HL-60 (cell line): ENCODE measurements at places on chromosomes 4 and X.

- DNase-seq: no peak
Observed at GRCh38 chr4:81260443-81261101, 45.5 kb upstream of the PRKG2 start.

DNA sequence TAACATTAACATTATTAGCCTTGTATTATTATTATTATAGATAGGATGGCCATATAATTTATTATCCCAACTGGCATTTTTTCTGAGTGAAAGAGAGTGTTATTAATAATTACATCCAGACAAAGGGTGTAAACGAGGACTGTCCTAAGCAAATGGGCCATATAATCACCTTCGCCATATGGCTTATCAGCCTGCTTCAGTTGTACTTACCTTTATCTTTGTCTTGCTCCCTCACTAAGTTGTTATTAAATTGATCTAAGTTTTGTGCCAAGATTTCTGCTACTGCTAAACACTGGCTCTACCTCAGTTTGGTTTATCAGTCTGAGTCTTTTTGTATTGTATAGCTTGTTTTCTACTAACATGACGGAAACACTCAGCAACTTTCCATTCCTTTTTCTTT lies 76.9 kb downstream of the STIM2 start:
- DNase-seq: no peak

DNA sequence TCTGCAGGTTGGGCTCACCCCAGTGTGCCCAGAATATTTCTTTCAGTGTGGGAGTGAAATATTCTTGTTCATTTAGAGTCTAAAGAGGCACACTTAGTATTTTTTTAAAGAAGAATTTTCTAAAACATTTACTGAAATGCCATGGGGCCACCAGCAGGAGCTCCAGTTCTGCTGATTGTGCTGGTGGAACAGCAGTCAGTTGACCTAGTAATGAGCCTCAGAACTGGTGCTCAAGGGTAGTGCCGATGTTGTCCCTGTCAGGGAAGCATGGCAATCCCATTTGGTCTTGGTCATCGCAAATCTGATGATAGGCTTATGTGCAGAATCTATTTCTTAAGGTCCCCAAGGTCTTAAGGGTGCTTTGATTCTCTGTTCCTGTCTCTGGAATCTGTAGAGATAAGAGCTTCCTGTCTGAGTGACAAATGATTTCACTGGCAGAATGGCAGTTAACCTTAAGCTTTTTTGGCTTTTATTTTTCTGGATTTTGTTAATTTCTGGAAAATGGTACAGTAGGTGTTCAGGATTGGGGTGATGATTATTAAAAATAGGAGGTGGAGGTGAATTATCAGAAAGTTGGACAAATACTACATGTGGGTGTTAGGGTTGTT lies 31.3 kb downstream of the JADE1 start:
- no peak for DNase-seq

DNA sequence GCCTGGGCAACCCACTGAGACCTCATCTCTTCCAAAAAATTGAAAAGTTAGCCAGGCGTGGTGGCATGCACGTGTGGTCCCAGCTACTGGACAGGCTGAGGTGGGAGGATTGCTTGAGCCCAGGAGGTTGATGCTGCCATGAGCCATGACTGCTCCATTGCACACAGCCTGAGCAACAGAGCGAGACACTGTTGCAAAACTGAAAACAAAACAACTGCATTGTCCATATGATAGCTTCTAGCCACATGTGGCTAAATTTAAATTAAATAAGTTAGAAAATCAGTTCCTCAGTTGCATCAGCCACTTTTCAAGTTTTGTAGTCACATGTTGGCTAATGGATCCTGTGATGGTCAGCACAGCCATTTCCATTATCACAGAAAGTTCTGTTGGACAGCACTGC lies 67.9 kb downstream of the GAB1 start:
- DNase-seq: no peak

- DNase-seq: no peak
Observed at GRCh38 chrX:144327495-144327894, 443.6 kb downstream of the UBE2NL start.

- DNase-seq: no peak
Observed at GRCh38 chrX:151871244-151871643, 41.4 kb upstream of the MAGEA4 start.

- DNase-seq: no peak
Observed at GRCh38 chr4:182825786-182826185, 91.4 kb downstream of the DCTD start.

DNA sequence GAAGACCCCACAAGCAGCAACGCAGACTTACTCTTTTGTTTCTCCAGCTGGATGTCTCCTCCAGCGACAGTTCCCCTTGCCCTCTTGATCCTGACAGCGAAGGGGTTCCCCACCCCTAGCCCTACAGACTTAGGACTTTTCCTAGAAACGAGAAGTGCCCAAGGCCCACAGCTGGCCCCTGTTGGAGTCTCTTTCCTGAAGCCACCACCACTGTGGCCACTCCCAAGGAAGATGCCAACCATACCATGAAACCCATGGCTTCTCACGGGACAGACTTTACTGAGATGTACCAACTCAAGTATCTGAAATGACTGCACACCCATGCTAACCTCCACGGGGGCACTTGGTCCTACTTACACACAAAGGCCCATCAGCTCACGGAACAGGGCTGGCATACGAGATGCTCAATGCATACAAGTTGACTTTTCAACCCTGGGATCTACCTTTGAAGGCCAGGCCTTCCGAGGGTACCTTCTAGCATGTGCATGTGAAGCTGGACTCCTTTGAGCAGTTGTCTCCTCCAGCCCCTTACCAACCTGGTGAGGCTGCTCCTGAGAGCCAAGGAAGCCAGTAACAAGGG lies 924 bp upstream of the IRAK1 start:
- DNase-seq: no peak

GRCh38 chr4:149754526-149754925 lies 61.1 kb downstream of the IQCM start:
- no peak for DNase-seq

DNA sequence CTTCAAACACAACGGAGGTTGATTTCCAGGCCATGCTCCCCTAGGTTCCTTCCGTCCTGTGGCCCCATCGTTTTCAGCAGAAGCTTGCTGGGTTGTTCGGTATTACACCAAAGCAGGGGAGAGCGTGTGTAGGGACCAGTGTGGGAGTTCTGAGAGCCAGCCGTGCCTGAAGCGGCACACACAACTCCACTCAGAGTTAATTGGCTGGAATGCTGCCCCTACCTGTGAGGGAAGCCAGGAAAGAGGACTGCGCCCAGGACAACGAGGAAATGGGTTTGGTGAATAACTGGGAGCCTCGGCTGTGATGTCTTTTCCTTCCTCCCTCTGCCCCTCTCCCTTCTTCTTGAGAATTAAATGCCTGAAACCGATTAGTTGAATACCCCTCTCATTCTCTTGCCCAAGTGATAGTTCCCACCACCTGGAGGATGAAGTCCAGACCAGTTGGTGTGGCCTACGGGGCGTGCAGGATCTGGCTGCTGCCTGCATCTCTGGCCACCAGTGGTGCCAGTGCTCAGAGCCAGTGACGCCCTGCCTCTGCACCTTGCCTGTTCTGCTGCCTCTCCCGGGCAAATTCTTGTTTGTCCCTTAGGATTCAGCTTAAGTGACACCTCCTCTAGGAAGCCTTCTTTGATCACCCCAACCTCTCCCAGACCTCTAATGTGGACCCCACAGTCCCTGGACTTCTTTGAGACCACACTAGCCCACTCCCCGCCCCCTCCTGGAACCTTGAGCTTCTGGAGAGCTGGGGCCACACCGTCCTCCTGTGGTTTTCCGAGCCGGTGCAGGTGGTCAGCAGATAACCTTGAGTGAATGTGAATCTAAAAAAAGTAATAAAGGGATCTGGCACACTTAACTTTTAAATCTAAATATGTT lies 33.6 kb downstream of the TBC1D14 start:
- no peak for DNase-seq

- no peak for DNase-seq
Observed at GRCh38 chr4:175176710-175177109, 258.6 kb downstream of the ADAM29 start.

DNA sequence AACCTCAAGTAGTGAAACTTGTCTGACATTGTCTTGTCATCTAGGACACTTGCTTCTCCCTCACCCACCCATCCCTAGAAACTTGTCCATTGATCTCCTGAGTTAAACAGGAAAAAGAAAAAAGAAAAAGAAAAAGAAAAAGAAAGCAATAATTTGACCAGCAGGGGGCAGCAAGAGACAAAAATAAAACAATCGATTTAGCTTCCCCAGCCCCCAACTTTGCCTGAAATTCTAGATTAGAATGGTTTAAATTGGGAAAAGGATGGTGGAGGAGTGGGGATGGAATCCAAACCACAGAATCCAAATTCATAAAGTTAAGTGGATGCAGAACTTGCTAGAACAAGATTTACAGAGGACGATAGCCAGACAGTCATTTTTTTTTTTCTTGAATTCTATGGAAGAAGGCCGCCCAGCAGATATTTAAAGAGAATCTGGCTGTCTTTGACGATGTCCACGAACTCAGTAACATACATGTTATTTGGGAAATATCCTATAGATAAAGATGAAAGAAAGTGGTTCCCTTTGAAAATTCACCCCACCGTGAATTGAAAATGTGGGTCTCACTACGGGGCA lies 282.9 kb downstream of the USP46 start:
- peak; percentile 3 for DNase-seq

- no peak for DNase-seq
Observed at GRCh38 chr4:32022071-32022470, 1301.9 kb downstream of the PCDH7 start.

DNA sequence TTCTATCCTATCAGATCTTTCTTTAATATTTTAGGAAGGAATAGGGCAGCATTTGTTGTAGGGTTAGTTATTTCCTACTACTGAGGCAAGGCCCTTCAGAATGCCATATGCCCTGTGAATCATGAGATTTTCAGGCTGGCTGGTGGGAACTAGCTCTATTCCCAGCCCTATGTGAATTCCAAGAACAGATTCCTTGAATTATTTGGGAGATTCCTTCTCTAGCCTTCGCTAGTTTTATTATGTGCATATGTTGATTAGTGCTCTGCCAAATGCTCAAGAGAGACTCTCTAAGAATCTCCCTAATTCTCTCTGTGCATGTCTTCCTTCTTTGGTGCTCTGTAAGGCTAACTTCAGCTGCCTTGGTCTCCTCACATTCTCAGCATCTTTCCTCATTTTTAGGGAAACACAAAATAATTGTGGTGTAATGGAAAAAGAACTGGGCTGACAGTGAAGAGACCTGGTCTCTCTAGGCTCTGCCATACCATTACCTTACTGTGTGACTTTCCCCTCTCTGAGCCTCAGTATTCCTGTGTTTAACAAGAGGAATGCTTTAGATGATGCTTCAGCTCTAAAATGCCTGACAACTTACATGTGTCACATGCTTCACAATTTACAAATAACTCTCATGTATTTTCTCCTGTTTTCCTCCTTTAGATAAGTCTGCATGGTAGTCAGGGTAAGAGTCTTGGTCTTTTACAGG lies 79.7 kb downstream of the VMA21 start:
- DNase-seq: no peak
